Cardiac muscle cell (in vitro differentiated cells and primary cell): ENCODE measurements at places on chromosomes 16 and 17. TPM values are rescaled to one million over a fixed set of nuclear protein-coding genes. Genes with fewer than 3 reads are reported as not detected.
A peak's percentile ranks its signal among the peaks of the same experiment; 100 is the strongest.

Gene SGSM2
- total RNA-seq = 93.3 and 106 TPM in 2 replicates

Gene KRT28
- not detected in 2 replicates for total RNA-seq

Gene CPNE7
- 0.88 and 2.2 TPM in 2 replicates for total RNA-seq

Gene CES5A
- not detected in 2 replicates for total RNA-seq

Gene NGFR
- 16.5 and 31.3 TPM in 2 replicates for total RNA-seq

Gene TM4SF5
- not detected in 2 replicates for total RNA-seq

Gene IRF8
- total RNA-seq = 6.3 and 12.8 TPM in 2 replicates

GRCh38 chr16:54430491-54431030, 144.0 kb upstream of the IRX3 start:
- peak; percentile 59 for DNase-seq

DNA sequence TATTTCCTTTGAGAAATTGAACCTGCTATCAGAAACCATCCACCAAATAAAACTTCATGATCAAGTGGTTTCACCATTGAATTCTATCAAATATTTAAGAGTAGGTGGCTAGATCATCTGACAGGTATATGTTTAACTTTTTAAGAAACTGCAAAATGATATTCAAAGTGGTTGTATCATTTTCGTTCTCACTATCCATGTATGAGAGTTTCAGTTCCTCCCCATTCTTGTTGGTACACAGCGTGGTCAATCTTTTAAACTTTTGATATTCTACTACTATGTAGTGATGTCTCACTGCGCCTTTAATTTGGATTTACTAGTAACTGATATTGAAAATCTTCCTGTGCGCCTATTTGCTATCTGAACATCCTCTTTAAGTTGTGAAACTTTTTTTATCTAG, 163.7 kb downstream of the CYB561 start:
- DNase-seq = no peak

GRCh38 chr17:50257676-50258224, 16.5 kb upstream of the TMEM92 start:
- DNase-seq = no peak

DNA sequence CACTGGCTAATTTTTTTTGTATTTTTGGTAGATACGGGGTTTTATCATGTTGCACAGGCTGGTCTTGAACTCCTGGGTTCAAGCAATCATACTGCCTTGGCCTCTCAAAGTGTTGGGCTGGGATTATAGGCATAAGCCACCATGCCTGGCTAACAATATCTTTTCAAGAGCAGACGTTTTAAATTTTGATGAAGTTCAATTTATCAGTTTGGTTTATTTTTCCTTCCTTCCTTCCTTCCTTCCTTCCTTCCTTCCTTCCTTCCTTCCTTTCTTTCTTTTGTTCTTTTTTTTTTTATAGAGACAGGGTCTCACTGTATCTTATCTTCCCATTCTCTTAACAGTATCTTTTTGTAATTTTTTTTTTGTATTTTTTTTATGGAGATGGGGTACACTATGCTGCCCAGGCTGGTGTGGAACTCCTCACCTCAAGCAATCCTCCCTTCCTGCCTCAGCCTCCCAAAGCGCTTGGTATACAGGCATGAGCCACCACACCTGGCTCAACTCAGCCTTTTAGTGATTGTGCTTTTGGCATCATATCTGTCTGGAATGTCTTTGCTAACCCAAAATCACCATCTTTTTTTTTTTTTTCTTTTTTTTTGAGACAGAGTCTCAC, 13.6 kb upstream of the GIP start:
- no peak for DNase-seq

DNA sequence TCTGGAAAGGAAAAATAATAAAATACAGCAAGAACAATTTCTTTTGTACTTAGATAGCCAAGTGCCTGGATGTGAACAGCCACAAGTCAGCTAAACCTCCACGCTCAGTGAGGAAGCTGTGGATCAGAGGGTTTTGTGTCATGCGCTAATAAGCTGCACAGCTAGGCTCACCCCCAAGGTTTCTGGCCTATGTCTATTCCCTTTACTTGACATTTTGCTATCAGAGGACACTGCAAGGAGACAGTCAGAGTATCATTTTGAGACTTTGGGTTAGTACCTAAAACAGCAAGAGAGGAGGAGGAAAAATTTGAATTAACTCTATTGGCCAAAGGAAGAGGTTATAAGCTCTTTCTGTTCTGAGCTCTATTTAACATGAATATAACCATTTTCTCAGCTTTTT, 139.3 kb downstream of the KCNJ2 start:
- DNase-seq = no peak

DNA sequence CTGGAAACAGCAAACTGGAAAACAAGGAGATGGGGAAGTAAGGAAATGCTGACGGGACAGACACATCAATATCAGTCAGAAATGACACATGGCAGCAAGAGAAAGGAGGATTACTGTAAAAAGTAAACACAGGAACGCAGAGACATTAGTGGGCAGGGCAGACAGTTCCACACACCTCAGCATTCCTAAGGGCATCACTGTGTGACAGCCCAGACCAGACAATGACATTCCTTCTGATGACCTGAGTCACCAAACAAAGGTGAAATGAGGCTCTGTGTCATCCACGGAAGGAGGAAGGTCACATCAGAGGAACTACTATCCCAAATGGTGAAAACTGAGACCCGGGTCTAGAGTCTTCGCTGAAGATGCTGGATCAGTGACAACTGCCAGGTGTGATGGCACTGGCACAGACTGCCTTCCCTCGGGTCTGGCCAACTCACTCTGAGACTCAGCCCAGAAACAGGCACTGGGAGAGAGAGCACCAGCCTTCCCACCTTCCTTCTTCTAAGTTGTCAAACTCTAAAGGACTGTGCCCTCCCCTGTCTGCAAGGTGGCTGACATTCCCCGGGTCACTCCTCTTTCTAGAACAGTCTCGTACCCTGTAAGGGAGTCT, 36.7 kb downstream of the TK2 start:
- no peak for DNase-seq

- no peak for DNase-seq
Measured at GRCh38 chr17:32515677-32516383, 29.0 kb downstream of the CDK5R1 start.

DNA sequence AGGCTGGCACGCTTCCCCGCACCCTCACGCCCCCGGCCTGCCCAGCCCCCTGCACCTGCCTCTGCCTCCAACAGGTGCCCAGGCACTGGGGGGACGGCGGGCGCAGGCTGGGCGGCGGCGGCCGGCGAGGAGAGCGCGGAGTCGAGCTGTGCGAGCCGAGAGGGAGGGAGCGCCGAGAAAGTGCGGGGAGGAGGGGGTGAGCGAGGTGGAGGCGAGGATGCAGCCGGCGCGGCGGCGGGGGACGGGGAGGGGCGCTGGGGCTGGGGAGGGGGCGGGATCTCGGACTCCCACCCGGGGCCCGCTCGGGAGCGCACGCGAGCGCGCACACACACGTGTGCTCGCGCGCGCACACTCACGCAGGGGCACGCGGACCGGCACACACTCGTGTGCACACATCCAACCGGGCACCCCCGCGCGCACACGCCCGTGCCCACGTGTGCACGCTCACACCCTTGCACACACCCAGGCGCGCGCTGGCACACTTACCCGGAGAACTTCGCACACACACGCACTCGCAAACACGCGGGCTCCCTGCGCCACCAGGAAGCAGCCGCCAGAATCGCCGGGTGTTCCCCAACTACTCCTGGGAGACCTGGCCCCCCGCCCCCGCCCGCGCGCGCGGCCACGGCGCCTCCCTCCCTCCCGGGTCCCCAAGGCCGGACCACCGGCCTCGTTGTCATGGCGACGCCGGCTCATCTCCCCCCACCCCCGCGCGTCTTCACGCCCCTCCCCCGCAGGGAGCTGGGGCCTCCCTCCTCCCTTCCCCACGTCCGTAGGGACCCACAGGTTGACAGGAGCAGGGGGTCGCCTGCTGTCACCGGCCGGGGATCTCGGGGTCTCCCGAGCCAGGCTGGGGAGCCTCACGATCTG, at the start of gene DOC2A:
DOC2A (minus strand) TSS at position 184 of the 870 bp plus-strand sequence. CDS start 805 bp downstream, outside the sequence.
- no peak for DNase-seq

DNA sequence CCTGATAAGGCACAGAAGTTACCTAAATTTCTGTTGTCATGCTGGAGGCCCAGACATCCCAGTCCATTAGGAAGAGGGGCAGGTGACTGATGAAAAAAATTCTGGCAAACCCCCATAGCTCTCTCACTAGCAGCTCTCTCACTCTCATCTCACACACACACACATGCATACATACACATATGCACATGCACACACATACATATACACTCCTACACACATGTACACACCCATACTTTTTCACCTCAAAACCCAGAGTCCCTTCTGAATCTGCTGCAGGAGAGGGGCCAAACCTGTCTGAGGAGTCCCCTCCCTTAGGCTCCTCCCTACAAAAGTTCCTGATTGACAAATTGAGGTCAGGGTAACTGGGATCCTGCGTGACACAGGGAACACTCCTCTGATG, 22.6 kb upstream of the SDR42E2 start:
- DNase-seq = no peak

GRCh38 chr16:80807906-80808305, 3.5 kb upstream of the CDYL2 start:
- DNase-seq = no peak

- no peak for DNase-seq
Measured at GRCh38 chr16:12287796-12288536, 311.4 kb downstream of the SNX29 start.

- no peak for DNase-seq
Measured at GRCh38 chr16:67571981-67572431, 9.7 kb downstream of the CTCF start.

GRCh38 chr16:104355-104754, 26.3 kb downstream of the MPG start:
- no peak for DNase-seq

DNA sequence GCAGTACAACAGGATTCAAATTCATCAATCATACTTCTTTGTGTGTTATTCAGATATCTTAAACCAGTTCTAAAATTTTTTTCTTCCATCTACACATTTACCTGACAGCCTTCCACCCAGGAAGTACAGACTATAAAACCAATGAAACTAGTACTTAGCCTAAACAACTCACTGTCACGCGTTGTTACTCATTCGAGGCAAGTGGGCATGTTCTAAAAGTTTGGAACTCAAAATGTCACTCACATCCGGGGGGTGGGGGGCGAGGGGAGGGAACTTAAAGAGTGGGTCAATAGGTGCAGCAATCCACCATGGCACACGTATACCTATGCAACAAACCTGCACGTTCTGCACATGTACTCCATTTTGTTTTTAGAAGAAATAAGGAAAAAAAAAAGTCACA, 90.4 kb upstream of the PLEKHM1 start:
- DNase-seq = no peak

GRCh38 chr16:55710466-55710865, 54.7 kb downstream of the SLC6A2 start:
- peak; percentile 71 for DNase-seq

DNA sequence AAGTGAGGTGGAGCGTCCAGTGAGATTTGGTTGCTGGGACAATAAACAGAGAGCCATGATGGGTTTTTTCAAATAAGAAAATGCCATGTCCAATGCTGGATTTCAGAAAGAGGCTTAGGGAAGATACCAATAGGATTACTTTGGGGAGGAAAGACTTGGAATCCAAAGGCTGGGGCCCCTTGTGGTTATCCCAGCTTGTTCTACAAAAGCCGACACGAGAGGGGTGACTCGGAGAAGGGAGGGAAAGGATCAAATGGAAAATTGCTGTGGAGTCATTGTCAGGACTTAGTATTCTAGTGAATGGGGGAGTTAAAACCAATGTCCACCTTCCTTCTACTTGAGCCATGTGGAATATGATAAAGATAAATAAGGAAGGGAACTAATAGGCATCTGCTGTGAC, 305.5 kb downstream of the SOX9 start:
- DNase-seq = no peak

GRCh38 chr16:87457709-87458423, 35.0 kb downstream of the ZCCHC14 start:
- peak; percentile 90 for DNase-seq

GRCh38 chr16:71675380-71675779, 49.1 kb downstream of the PHLPP2 start:
- no peak for DNase-seq

GRCh38 chr16:72809446-72809845, 238.5 kb downstream of the ZFHX3 start:
- DNase-seq = no peak

DNA sequence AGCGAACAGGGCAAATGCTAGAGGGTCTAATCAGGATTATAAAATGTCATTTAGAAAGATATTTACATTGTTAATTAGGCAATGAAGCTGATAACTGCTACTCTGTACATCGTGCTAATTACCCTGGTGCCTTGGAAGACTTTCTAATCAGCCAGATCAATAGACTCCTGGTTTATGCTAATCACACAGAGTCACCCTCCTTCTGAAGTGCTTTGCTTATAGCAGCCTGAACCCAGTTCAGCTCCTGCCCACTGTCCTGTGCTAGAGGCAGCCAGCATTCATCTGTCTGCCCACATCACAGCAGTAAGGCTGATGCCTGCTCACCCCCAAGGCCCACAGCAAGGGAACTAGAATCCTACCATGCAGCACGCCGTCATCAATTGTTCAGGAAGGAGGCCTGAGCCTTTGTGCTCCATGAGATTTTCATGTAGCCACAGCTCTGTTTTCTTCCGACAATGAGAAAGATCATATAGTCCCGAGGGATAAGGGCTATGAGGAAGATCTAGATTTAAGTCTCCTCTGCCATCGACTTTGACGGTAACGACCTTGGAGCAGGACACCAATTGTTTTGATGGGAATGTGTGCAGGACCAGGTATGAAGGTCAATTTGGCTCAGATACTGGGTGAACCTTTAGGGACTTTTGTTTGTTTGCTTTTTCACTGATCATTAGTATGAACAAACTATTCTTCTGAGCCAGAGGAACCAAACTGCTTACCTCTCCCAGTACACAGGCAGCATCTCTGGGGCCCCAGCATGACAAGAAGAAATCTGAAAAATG, 12.5 kb upstream of the LYRM9 start:
- DNase-seq = no peak

DNA sequence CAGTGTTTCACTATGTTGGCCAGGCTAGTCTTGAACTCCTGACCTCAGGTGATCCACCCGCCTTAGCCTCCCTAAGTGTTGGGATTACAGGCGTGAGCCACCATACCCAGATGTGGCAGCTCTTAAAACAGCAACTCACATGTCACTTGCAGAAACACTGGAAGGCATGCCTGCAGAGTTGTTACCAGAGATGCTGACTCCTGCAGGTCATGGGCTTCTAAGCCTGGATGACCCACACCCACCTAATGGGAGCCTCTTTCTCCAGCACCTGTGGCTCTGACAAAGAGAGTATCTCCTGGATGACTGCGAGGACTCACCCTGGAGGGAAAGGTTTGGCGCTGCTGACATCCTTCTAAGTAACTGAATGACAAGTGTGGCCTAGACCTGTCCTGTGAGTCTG, 11.2 kb upstream of the RFWD3 start:
- DNase-seq = no peak

DNA sequence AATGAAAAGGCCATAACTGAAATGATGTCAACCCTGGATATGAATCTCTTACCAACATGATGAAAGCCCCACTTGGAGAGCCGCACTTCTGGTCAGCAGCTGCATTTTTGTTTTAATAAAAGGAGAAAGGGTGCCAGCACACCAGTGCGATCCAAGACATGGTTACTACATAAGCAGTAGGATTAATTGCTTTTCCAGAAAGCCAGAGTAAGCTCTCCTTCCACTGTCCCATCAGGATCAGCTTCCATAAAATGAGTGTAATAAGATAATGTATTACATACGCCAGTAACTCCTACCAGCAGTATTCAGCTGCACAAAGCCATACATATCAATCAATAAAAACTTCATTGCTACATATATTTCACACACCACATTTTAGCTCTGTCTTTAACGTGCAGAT, 26.3 kb upstream of the NACA2 start:
- DNase-seq = no peak
